ENCODE measurements at places on chromosomes 3 and 15.

DNA sequence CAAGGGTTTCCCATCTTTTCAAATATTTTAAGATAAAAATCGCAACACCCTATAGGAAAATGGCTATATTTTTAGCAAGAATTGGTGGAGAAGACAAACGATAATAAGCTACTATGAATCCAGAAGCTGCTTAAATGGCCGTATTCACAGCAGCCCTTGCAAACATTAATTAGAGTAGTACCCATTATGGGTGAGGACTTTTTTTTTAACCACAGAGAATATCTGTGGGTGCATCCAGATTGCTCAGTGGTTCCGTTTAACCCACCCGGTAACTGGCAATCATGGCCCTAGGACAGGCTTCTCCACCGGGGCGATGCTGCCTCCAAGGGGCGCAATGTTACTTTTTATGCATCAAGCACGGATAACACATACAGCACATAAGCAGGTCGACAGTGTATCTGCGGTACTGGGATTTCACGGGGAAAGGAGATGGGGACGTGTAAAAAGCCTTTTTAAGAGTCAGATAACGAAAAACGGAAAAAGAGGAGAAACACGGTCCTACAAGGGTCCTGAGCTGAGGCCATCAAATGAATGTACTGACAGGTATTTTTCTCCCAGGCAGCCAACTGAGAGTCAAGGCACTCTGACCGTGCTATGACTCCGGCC is 968 bp upstream of the TMEM266 start:
- no peak for DNase-seq

DNA sequence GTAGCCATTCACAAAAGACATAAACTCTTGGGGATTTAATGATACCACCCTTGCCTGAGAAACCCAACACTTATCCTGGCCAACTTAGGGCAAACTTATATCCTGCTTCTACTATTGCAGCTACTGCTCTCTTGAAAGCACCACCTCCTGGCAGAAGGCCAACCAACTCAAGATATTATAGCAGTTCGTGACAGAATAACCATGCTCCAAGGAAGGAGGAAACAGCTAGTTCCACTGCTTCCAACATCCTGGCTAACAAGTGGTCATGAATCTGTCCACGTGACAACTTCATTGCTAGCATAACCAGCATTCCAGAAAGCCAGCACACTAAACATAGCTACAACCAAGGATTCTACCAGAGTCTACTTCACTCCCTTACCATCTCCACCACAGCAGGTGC is 1037.5 kb downstream of the TBL1XR1 start:
- no peak for DNase-seq

DNA sequence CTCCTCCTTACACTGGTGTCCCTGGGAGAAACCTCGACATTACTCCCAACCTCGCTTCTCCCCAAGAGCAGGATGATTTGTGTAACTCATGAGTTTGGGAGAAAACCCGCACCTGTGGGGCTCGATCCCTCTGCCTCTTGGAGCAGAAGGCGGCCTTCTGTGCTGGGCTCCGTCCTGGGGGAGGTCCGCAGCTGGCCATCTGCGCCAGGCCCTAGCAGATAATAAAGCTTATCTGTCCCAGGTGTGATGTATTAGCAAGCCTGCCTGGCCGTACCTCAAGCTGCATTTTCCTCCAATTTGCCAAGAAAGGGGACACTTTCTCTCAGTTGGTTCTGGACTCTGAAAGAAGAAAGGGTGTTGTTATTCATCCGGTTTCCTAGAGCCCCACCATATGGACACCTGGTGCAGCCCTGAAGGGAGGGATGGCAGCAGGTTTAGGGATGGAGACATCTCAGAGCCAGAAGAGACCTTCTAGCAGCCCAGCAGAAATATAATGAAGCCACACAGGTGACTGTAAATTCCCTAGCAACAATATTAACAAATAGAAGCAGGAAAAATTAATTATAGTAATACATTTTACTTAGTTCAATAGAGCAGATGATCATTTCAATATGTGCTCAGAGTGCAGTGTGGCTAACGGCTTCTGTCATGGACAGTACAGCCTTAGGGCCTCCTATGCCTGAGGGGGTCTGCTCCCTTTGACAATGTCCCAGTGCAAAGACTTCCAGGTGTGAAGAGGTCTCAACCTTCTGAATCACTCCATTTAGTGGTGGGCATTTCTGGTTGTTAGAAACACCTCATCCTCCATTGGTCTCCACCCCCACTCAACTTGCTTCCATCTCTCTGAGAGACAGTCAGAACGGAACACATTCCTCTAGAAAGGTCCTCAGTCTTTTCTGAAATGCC is 94.8 kb downstream of the CPN2 start:
- DNase-seq = no peak

DNA sequence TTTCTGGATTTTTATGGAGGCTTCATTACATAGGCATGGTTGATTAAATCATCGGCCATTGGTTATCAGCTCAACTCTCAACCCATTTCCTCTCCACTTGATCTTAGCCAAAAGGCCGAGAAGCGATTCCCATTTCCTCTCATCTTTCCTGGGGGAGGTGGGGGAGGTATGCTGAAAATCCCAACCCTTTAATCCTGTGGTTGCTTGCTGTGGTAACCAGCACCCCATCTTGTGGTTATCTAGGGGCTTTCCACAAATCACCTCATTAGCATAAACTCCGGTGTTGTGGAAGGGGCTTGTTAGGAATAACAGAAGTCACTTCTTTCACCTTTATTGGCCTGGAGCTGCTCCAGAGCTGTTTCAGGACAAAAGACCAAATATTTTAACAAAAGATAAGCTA is 20.9 kb downstream of the PDE8A start:
- DNase-seq = no peak

DNA sequence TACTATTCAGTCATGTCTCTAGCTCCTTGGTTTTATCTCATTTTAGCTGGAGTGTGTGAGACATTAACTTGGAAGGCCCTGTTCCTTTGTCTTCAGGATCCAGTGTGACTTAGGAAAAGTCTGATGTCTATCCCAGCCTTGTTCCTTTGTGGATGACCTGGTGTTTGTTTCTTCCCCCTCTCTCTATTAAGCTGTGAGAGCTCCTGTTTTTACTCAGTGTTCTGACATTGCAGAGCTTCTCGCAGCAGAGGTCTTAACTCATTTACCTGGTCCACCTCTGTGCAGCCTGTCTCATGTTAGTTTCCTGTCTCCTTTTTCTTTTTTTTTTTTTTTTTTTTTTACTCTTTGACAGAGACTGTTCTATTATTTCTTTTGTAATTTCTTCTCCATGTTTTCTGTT is 43.1 kb downstream of the KLF13 start:
- DNase-seq = no peak

DNA sequence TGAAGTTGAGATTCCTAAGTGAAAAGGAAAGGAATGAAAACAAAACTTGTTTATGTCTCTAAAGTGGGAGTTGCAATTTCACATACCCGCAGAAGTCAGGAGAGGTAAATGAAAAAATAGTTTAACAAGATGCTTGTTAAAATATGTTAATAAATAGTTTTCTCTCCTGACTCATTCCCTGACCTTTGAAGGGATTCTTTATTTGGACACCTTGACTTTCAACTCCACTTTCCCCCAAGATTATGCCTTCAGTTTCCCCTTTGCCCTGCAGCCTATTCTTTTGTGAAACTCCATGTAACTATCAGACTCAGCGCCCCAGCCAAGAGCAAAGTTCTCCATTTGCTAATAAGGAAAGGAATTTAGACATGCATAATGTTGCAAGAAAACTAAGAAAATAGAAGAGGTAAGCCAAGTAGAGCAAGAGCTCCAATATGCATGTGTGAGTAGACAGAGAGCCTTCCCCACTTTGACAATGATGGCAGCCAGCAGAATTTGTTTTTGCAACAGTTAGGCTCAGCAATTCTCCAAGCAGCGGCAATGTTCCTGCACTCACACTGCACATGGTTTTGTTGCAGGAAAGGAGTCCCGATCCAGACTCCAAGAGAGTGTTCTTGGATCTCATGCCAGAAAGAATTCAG is 61.2 kb downstream of the CD200 start:
- DNase-seq = no peak

- no peak for DNase-seq
Observed at GRCh38 chr15:68983961-68984481, 30.5 kb upstream of the NOX5 start.

GRCh38 chr3:13248640-13249039 is 171.5 kb downstream of the NUP210 start:
- DNase-seq = no peak

- no peak for DNase-seq
Observed at GRCh38 chr3:195072916-195073564, 197.9 kb downstream of the XXYLT1 start.

DNA sequence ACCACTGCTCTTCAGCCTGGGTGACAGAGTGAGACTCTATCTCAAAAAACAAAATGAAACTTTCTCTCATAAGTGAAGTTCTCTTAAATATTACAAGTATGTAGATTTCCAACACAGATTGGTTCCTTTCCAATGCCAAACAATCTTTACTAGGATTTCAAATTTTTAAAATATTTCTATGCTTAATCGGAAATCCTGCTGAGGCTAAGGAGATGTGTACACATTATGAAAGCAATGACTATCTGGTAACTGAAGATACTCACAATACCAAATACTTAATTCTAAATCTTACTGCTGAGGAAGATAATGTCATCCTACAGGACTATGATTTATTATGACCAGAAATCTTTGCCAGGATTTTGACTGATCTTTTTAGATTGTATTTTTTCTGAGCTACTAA is 255.6 kb upstream of the ZNF717 start:
- DNase-seq = no peak

DNA sequence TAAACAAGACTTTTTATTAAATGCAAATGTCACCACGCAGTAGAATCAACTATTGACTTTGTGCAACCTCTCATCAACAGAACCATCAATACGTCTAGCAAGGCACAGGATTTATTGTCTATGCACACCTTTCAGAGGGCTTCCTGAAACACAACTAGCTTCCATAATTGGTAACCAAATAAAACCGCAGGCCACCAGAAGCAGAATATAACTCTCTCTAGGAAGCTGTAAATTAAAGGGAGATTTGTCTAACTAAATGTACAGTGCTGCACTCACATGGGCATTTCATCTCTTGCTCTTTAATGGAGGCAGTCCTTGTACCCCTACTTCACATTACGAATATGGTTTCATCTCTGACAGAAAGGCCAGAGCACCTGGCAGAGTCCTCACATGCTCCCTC is 93.0 kb downstream of the FHIT start:
- DNase-seq = no peak

GRCh38 chr15:43777267-43777914 is 625 bp upstream of the ELL3 start:
- peak; percentile 65 for DNase-seq

DNA sequence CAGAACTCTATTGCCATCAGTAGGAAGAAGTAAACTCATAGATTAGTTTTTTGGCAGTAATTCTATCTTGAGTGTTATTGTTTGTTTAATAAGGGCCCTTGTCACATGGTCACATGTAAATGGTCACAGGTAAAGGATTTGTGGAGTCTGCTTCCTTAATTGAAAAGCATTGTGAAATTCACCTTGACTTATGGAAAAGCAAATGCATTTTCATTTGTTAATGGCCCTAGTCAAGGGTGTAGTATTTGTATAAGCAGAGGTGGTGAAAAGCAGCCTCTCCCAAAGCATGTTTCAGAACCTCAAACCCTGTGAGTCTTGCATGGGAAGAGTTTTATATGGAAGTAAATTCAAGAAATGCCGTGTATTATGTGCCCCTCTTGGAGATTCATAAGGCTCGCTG is 197.5 kb upstream of the NR2E3 start:
- DNase-seq = no peak

GRCh38 chr3:25455441-25456132 is 27.5 kb downstream of the RARB start:
- DNase-seq = no peak

GRCh38 chr3:111521891-111522290 is 20.1 kb upstream of the CD96 start:
- DNase-seq = no peak

GRCh38 chr3:190825386-190826016 is 37.0 kb downstream of the GMNC start:
- no peak for DNase-seq

GRCh38 chr3:183308751-183309150 is 55.7 kb downstream of the B3GNT5 start:
- DNase-seq = no peak

- DNase-seq = no peak
Observed at GRCh38 chr15:81304226-81304625, 19.7 kb downstream of the STARD5 start.

GRCh38 chr3:27571345-27571744 is 87.2 kb upstream of the SLC4A7 start:
- DNase-seq = no peak

GRCh38 chr15:63223463-63223862 is 34.1 kb downstream of the RAB8B start:
- no peak for DNase-seq

DNA sequence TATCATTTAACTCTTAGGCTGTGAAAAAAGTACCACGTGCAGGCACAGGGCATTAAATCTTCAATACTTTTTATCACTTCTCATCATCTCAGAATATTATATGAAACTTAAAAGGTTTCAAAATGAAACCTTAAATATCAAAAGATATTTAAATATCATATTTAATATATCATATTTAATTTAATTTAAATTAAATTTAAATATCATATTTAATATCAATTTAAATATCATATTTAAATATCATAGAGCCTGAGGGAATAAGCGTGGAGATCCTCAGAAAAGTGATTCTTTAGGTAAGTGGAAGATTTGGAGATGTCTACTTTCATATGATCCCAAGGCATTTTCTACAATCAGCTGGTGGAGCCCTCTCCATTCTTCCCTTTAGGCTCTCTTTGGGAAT is 716.6 kb downstream of the OTOL1 start:
- DNase-seq = no peak
